Heart right ventricle (tissue), 16 donors: ENCODE measurements at places on chromosomes 2 and 18. TPM values are rescaled to one million over a fixed set of nuclear protein-coding genes. Genes with fewer than 3 reads are reported as not detected.

TAF1B gene
- 7.1 TPM for total RNA-seq

CDH19 gene
- 15.0 TPM for total RNA-seq

ZNF512 gene
- total RNA-seq, result 20.9 TPM

PDCD1 gene
- total RNA-seq, result 1.3 TPM

TUBA4B gene
- total RNA-seq, result not detected

EHD3 gene
- 28.4 TPM for total RNA-seq

PAIP2B gene
- total RNA-seq, result 60.4 TPM

PARD3B gene
- total RNA-seq, result 7.9 TPM

C18orf63 gene
- not detected for total RNA-seq

ACVR1 gene
- total RNA-seq, result 22.8 TPM

RUFY4 gene
- total RNA-seq, result not detected

CFAP221 gene
- 2.5 TPM for total RNA-seq

C2orf15 gene
- not detected for total RNA-seq

GPR17 gene
- 0.41 TPM for total RNA-seq

ERICH2 gene
- 0.61 TPM for total RNA-seq

ATG9A gene
- total RNA-seq, result 76.6 TPM

ST8SIA3 gene
- total RNA-seq, result not detected

ANKRD30BL gene
- total RNA-seq, result not detected

GALNT3 gene
- total RNA-seq, result 0.56 TPM
